ENCODE measurements at places on chromosomes 1 and 21.

DNA sequence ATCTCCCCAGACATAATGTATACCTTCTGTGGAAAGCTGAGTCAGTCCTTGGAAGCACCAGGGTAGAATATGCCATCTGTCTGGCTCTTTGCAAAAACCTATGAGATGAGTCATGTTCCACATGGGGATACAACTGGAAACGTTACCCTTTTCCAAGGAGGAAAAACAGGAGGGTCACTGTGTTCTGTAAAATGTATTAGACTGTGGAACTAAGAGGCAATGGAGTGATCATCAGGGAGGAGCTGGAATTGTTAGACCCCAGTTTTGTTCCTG, 16.1 kb upstream of the PSMD4 start:
- DNase-seq: no peak

GRCh38 chr1:198416296-198416695, 124.2 kb downstream of the ATP6V1G3 start:
- DNase-seq: no peak

DNA sequence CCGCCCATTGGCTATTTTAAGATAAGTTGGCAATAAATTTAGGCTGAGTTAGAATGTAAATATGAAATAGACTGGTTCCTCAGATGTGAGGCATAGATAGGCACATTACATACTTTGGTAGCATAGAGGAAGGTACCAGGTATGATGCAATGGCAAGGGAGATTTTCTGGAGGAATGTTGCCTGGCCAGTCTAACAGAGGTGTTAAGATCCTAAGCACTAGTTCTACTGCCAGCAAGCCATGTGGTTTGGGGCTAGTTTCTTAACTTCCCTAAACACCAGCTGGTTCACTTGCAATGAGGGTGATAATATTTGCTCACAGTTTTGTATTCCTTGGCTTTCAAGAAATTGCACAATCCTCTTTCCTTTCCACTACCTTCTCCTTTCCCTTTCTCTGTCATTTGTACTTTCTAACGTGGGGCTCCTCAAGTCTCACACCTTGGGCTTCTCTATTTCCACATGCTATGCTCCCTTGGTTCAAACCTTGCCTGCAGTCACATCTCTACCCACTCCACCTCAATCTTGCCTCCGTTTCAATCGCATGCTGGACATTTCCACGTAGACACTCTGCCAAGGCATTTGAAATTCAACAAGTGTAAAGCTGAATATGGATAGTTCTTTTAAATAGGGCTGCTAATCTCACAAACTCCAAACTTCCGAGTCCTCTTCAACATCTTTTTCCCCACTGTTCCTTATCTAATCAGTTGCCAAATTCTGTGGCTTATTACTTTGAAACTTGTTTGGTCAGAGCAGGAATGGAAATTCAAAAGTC, 4.7 kb upstream of the CD55 start:
- no peak for DNase-seq

- no peak for DNase-seq
These were observed 32.9 kb downstream of the PLEKHA6 start for GRCh38 chr1:204326771-204327300.

DNA sequence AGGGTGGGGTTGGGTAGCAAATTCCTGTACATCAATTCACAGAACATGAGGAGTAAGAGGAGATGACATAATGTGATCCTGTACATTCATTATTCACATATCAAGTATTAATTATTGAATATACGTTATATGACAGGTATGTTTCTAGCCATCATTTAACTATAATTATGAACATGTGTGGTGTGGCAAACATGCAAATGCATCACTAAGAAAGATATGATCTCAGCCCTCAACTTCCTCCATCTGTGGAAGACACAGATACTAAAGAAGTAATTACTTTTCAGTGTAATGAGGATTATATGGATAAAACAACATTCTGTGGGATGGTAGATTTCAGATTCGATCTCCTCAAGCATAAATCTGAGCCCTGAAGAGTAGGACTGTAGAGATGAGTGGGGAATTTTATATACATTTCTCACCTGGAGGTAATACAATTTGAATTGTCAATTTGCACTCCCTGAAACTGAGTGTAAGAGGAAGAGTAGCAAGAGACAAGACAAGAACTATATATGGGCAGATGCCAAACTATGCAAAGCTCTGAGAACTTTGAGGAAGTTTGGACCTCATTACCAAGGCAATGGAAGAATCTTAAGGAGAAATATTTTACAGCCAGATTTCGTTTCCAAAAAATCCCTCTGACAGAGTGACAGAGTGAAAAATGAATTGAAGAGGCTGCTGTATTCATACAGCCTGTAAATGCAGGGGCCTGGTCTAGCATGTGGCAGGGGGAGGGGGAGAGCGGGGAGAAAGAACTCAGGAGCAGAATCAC, 275.5 kb downstream of the TPR start:
- DNase-seq: no peak

Data from stimulated activated CD8-positive, alpha-beta memory T cell treated with anti-CD3 and anti-CD28 coated beads, Interleukin-7, amount 100 ng/mL, for 24 hours (primary cell).